ENCODE measurements at places on chromosomes 6 and 20. TPM values are rescaled to one million over a fixed set of nuclear protein-coding genes. Genes with fewer than 3 reads are reported as not detected.

DNA sequence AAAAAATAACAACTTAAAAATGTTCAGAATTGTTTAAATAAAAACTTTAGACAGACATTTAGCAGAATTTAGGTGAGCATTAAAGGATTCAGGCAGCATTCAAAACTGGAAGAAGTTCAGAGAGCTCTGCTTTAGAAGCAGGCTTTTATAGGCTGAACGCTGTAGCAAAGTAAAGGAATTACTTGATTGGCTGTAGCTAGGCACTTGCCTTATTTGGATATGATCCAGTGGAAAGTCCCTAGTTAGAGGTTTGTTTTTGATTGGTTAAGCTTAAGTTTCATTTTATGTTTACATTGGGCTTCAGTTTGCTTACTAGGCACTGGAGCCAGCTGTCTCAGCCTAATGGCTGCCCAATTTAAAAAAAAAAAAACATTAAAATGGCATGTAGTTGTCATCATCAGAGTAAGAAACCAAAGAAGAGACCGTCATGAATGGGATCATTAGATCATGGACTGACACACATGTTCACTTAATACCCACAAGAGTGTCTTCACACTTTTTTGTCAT, 65.1 kb downstream of the CBFA2T2 start:
- no peaks in the 10 kb centered on the region for H3K27me3 ChIP-seq
- no peaks in the 10 kb centered on the region for H3K36me3 ChIP-seq
- no peak overlapping the region for H3K4me3 ChIP-seq
- DNase-seq: no peak
- no peak overlapping the region for H3K27ac ChIP-seq
- H3K4me1 ChIP-seq: peaks cover 2% of the 10 kb centered on the region

- no peak overlapping the region for H3K4me3 ChIP-seq
- no peak for DNase-seq
- H3K27ac ChIP-seq: no peak overlapping the region
Measured at GRCh38 chr6:143119260-143119659, 58.6 kb downstream of the AIG1 start.

GRCh38 chr20:45958593-45958992, 13.4 kb downstream of the ZNF335 start:
- H3K4me1 ChIP-seq: no peaks in the 10 kb centered on the region
- DNase-seq: no peak
- no peak overlapping the region for H3K4me3 ChIP-seq

DNA sequence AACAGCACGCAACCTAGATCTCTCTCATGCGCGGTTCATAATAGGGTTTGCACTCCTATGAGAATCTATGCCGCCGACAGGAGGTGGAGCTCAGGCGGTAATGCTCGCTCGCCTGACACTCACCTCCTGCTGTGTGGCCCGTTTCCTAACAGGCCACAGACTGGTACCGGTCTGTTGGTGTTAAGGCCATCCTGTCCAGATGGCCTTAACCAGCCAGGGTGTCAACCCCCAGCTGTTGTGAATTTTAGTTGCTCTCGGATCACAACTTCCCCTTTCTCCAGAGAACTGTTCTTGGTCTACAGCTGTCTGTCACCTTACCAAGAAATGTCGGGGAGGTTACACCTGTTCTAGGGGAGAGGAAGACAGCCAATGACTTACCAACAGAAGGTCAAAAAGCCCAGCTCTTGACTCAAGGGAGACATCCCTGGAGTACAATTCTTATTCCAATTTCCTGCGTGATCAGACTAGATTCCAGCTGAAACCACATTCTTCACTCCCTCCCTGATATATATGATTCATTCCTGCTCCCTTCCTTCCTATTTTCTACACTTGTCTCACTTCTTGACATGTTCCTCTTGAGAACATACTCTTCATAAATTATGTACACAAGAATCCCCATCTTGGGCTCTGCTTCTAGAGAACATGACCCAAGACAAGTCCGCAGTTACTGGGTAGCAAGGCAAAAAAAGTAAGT, 23.1 kb upstream of the DNAAF9 start:
- no peak for DNase-seq
- H3K27ac ChIP-seq: no peak overlapping the region
- no peaks in the 10 kb centered on the region for H3K36me3 ChIP-seq
- no peaks in the 10 kb centered on the region for H3K27me3 ChIP-seq
- no peak overlapping the region for H3K4me3 ChIP-seq
- no peaks in the 10 kb centered on the region for H3K4me1 ChIP-seq

GRCh38 chr20:47818466-47818865, 33.2 kb upstream of the SULF2 start:
- H3K27ac ChIP-seq: no peak overlapping the region
- no peaks in the 10 kb centered on the region for H3K36me3 ChIP-seq

GRCh38 chr20:5741089-5741488, 9.1 kb upstream of the SHLD1 start:
- H3K4me1 ChIP-seq: no peaks in the 10 kb centered on the region
- no peaks in the 10 kb centered on the region for H3K36me3 ChIP-seq
- H3K27ac ChIP-seq: no peak overlapping the region

Gene DDX43
- total RNA-seq: 0.95 TPM
